ENCODE measurements at places on chromosomes 2 and 18.
A peak's percentile ranks its signal among the peaks of the same experiment; 100 is the strongest.

GRCh38 chr2:218822622-218823021, 9.0 kb downstream of the PRKAG3 start:
- DNase-seq = no peak

GRCh38 chr2:137987011-137987410, 22.7 kb downstream of the HNMT start:
- DNase-seq = no peak

- peak; percentile 93 for DNase-seq
Measured at GRCh38 chr2:235493775-235494715, at the start of gene AGAP1. Gene AGAP1 (plus strand): TSS chr2:235494043.

- DNase-seq = peak; percentile 85
Measured at GRCh38 chr2:207239754-207240494, 74.2 kb upstream of the KLF7 start.

DNA sequence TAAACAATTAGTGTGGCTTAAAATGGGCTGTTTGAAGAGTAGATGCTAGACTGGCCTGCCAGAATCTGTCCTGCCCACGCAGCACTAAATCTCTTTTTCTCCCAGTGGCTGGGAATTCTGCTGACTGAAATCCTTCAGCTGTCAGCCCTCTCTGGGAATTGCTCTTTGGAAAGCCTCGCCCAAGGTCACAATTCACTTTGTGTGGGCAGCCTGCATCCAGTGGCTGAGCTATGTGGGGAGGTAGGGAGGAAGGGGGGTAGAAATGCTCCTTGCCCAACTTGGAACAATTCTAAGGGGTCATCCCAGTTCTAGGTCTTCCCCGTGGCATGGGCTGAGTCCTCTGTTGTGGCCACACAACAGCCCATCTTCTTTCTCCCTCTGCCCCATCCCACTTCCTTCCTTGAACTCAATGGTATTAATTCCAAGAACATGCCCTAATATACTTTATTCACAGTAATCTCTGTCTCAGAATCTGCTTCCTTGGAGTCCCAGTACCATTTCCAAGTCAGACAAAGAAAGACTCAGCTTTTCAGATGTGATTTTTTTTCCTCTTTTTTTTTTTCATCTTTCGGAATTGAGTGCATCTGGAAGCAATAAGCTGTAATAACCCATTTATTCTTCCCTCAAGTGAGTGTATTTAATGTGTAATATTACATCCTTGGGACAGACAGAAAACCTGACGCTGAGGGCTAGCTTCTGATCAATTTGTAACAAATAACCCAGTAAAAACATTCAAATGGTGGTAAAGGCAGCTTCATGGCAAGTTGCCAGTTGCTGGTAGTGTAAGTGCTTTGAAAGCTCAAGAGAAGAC, 189.4 kb downstream of the GPD2 start:
- DNase-seq = no peak
